Stimulated activated naive CD4-positive, alpha-beta T cell treated with Interleukin-2 at 50 U/mL for 16 hours (primary cell): ENCODE measurements at places on chromosomes 5 and 9.

- no peak for DNase-seq
Measured at GRCh38 chr5:1878050-1878849, 4.5 kb downstream of the IRX4 start.

GRCh38 chr5:87944553-87945285, 323.9 kb downstream of the TMEM161B start:
- no peak for DNase-seq

DNA sequence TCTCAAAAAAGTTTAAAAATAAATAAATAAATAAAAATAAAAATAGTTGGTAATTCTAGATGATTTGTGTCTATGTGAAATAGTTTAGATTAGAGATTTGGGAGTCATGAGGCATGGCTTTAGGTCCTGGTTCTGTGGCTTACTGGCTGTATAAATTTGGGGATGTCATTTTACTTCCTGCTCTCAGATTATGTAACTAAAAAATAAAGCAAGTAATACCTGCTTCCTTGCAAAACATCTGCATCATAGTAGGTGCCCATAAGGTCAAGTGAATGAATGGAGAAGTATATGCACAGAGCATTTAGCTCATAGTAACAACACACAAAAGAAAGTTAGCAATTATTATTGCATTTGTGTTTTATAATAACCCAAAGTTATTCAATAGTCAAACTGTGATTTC, 287.7 kb upstream of the TLE4 start:
- DNase-seq: no peak

DNA sequence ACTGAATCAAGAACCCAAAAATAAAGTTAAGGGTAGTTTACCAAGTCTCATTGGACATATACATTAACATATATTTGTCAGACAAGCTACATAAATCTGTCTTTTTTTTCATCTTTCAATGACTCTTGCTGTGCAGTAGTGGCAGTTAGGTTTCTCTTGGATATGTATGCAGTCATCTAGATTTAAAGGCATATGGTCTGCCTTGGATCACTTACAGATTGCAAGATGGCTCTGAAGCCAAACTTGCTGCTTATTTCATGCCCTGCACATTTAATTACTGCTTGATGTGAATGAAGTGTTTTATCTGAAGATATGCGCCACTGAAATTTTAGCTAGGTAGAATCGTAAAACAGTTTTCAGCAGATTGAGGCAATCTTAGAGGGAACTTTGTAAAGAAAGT, 18.6 kb upstream of the MAN2A1 start:
- DNase-seq: no peak

DNA sequence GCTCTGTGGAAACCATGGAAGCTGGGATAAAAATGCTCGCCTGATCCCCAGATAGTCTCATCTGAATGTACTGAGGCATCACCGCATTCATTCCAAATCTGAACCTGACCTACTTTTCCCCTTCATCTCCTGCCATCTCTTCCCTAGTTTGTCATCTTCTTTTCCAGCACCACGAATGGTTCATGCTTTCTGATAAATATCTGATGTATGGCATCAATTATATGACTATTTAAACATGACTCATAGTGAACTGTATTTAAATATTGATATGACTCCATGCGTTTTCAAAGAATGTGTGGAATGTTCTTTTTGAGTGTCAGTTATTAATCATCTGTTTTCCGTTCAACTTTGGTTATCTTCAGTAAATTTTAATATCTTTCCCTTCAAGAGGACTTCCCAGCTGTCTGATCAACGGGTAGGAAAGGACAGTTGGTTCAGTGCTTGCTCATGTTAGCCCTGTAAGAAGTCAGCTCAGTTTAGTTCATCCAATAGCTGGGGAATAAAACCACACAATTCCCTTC, 21.1 kb downstream of the BASP1 start:
- DNase-seq: no peak

GRCh38 chr5:148437249-148437648, 53.5 kb downstream of the FBXO38 start:
- no peak for DNase-seq

DNA sequence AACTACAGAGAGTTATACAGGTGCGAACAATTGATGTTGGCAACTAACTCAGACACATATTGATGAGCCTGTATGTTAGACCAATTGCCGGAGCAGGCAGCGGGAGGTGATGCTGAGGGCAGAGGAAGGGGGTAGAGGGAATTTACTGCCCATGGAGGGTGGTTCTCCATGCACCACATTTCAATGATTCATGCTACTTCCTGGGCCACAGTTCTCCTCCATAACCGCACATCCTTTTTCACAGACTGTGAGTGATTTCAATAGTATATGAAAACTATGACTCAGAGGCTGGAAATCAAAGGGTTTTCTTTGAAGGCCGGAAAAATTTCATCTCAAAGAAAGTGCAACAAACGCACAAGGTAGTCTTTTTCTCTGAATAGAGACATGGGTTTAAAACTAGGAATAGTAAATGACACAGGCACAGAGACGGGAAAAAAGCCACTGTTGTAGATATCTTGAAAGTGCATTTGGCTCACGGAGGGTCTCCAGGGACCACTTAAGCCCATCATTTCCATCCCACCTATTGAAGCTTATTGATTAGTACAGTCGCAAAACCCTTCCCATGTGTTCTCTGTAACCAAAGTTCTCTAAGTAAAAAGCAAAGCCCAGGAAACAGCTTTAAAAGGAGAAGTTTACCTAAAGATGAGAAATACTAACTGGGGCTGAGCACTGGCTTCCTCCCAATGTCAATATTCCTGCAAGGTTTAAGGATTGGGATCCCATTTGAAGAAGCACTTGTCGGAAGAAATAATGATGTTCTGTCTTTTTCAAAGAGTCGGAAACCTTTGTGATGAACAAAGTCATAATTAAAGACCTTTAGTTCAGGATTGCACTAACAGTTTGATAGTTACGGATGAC, 28.0 kb upstream of the ADAM19 start:
- DNase-seq: peak; percentile 70
